ENCODE measurements at places on chromosomes 1 and 21.

- DNase-seq: no peak
Observed at GRCh38 chr1:109620401-109620791, 759 bp downstream of the AMPD2 start.

DNA sequence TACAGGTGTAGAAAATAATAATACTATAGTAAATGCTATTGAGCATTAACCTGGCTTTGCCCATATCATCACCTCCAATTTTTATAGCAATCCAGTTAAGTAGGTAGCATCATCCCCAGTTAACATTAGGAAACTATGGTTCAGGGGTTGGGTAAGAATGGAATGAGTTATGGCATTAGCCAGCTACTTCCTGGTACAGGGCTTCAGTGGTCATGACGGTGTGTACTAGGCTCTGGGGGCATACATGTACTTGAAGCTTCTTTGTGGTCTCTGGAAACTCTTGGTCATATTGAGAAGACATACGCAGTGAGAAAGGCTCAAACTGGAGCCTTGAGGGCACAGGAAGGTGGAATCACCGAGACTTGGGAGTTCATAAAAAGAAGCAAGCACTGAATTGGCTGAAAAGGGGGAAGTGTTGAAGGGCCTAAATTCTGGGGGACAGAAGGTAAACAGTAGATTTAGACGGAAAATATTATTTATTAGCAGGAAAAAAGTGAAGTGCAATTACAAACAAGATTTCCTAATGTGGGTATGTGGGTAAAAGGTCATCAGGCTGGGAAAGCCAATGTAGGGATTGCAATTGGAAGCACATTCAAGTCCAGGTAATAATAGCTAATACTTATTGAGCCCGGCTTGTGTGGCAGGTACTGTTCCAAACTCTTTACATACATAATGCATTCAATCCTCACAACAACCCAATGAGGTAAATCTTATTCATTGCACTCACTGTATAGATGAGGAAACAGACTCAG, 114.2 kb upstream of the ATP1A1 start:
- DNase-seq: no peak

DNA sequence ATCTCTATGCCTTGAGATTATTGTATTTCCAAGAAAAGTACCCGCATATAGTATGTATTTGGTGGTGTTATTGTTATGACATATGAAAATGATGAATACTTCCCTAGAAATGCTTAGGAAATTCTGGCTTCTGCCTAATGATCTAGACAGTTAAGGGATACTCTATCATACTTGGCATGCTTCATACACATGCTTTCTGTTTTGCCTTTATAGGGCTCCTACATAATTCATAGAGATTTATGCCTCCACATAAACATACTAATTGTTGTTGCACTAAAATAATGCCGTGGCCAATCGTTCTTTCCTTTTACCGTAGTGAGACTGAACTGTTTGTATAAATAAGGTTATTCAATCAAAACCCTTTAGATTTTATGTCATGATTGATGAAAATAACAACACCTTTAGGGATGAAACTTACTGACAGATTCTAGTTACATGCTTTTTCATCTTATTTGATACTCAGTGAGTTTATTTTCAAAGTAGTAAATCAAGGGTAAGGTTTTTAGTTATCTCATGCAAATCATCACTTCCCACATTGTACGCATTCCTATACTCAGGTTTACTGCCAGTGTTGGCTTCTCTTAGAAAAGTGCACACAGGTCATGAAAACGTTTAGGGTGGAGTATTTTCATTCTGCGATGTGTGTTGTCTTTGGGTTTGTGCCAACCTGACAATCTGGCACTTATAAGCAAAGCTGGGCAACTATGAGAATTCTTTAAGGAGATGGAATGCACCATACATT, 40.5 kb upstream of the SCYL3 start:
- no peak for DNase-seq

DNA sequence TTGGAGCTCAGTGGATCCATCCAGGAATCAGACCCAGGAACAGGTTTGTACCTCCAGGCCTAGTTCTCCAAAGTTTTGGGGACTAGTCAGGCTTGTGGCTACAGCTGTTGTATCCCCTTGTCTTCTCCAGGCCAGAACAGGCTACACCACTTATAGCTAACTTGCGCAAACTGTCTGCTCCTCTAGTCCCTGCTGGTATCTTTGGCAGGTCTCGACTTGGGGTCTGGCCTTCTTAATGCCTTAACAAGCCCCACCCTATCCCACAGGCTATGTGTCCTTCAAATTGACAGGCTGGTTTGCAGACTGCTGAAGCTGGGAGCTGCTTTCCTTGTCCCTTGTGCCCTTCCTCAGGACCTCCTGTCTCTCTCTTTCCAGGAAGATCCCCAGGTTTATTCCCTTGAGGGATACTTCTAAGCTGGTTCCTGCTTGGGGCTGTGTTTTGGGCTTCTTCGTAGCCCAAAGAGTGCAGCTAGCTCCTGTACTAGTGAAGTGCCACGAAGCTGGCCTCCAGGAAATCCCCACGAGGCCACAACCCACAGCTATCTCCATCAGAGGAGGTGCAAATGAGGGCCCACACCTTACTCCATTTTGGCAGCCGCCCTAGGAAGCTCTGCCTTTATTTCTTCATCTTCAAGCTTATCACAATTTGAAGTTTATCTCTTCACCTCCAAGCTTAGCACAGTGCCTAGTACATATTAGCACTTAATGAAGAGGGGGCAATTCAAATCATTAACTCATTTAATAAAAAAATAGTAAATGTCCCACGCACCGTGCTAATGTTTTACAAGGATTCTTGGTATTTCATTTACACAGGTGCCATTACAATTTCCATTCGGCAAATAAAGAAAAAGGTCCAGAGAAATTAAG, 683 bp upstream of the DMAP1 start:
- no peak for DNase-seq

DNA sequence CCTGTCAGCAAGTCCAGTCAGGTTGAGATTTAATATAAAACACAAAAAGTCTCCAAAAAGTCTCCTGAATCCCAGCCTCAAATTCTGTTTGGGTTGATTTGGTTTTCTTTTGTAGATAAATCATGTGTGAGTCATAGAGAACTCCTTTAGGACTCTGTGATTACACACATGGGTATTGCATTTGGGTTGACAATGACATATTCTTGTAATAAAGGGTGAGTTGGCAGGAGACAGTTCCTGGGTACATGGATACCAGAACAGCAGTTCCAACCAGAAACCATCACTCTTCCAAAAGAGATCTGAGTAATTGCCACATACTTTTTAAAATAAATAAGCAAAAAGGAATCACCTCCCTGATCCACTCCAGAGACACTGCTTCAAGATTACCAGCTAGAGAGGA, 8.9 kb downstream of the CR2 start:
- DNase-seq: no peak

GRCh38 chr1:241716915-241717656, 65.0 kb downstream of the WDR64 start:
- DNase-seq: no peak

DNA sequence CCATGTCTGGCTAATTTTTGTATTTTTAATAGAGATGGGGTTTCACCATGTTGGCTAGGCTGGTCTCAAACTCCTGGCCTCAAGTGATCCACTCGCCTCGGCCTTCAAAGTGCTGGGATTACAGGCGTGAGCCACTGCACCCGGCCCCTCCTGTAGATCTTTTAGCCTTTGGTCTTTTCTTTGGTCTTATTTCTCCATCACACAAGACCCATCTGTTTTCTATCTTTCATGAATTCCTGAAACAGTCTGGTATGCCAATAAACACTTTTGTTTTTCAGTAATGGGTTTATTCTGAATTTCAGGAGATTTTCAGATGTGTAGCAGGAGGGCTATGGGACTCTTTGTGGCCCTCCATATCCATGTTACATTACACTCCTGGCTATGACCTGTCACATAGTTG, 23.2 kb downstream of the ERRFI1 start:
- no peak for DNase-seq

GRCh38 chr1:21361506-21361905, 71.2 kb upstream of the ECE1 start:
- DNase-seq: no peak

DNA sequence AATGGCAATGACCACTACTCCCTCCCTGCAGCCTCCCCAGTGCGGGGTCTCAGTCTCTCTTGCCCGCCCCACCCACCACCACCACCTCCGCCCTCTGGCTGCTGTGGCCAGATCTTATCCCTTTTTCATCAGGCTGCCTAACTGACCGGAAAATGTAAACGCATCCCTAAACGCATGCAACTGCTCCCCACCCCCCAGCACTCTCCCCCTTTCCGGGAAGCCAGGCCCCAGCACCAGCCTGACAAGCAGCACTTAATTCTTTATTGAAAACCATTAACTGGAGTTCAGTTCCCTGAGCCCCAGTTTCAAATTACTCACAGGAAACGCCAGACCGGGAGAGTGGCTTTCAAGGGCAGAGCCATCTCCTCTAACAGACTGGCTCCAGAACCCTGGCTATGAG, 147.7 kb downstream of the DMRTA2 start:
- DNase-seq: no peak

- DNase-seq: peak; percentile 52
Observed at GRCh38 chr1:201999625-202000238, 10.7 kb upstream of the ELF3 start.

GRCh38 chr1:20250340-20250989, 40.2 kb upstream of the VWA5B1 start:
- no peak for DNase-seq

GRCh38 chr1:182392050-182393028, 749 bp upstream of the GLUL start:
- no peak for DNase-seq

DNA sequence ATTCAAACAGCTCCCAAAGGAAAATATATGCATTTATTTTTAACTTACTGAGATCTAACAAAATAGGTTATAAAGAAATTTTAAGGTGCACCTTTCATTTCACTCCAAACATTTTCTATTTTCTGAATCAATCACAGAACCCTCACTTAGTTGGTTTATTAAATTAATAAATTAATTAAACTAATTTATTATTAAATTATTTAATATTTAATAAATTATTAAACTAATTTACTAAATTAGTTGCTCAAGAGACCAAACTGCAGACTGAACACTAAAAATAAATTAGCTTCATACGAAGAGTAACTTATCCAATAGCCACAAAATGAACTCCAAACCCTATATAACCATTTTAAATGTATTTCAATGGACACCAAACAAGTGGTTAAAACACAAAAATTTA, 68.0 kb downstream of the PRPF38A start:
- no peak for DNase-seq

DNA sequence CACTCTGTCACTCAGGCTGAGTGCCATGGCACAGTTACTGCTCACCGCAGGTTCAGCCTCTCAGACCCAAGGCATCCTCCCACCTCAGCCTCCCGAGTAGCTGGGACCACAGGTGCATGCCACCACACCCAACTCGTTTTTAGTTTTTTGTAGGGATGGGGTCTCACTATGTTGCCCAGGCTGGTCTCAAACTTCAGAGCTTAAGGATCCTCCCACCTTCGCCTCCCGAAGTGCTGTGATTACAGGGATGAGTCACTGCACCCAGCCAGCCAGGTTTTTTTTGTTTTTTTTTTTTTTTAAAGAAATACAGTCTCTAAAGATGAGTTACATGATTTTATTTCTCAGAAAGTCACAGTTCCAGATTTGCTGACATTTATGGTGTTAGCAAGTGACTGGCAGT, 29.0 kb downstream of the BACE2 start:
- no peak for DNase-seq

DNA sequence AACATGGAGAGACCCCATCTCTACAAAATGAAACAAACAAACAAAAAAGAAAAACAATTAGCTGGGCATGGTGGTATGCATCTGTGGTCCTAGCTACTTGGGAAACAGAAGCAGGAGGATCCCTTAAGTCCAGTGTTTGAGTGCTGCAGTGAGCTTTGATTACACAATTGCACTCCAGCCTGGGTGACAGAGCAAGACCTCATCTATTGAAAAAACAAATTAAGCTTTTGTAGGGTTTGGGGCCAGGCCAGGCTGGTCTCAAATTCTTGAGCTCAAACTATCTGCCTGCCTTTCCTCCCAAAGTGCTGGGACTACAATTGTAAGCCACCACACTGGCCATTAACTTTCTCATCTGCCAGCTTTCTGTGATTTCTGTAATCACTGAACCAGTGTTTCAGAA, 27.2 kb downstream of the NIPAL3 start:
- no peak for DNase-seq

DNA sequence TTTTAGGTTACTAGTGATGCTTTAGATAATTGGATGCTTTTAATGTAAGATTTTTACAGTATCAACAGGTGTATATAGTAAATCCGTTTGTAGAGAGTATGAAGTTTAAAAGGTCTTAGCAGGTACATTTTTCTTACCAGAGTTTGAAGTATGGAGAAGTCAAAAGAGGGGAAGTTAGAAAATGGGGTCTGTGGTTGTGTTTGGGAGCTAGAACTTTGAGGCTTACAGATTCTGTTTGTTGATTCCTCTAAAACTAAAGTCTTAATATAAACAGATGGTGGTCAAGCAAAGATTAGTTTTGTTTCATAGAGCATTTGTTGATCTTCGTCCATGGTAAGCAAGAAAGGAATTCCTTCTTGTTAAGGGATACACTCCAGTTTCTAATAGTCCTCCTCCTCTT, 35.8 kb downstream of the CDC42 start:
- no peak for DNase-seq

DNA sequence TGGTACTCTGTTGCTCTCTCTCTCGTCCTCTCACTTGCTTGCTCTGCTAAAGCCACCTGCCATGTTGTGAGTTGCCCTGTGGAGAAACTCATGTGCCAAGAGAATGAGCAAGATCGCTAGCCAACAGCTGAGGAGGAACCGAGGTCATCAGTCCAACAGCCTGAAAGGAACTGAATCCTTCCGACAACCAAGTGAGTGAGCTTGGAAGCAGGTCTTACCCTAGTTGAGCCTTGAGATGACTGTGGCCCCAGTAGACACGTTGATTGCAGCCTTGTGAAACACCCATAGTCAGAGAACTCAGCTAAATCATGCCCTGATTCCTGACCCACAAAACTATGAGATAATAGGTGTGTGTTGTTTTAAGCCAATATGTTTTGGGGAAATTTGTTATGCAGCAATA, 48.1 kb upstream of the BACH1 start:
- no peak for DNase-seq

- no peak for DNase-seq
Observed at GRCh38 chr1:21966247-21967000, 10.4 kb upstream of the CELA3B start.

DNA sequence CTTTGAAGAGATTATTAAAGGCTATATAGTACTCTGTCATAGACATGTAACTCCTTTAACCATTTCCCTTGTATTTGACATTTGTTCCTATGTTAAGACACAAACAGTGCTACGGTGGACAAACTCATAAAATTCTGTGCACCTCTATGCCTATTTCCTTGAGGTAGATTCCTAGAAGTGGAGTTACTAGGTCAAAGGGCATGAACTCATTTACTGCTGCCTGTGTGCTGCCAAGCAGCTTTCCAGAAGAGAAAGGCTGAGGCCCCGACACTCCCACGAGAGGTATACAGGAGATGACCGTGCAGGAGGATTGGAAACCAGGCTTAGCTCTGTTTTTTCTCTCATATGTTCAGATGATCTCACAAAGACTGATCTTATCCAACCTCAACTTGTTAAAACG, 34.4 kb upstream of the TENT5C start:
- no peak for DNase-seq

DNA sequence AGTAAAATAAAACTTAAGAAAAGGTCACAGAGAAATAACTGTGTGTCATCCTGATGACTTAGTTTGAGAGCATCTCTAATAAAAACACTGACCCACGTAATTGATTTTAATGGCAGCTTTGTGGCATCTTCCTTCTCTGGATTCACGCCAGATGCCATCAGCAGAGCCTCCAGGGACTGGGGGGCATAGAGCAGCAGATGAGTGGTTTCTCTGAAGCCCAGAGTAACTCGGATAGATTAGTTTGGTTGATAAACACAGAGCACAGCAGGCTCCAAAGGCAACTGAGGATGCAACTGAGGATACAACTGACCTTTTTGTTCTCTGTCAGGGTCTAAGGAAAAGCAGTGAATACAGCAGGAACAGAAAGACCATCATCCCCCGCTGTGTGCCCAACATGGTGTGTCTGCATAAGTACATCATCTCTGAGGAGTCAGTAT, 180.8 kb downstream of the RPS6KC1 start:
- DNase-seq: no peak
